Fibroblast of the conjunctiva (primary cell): ENCODE measurements at places on chromosomes 5 and 9.

DNA sequence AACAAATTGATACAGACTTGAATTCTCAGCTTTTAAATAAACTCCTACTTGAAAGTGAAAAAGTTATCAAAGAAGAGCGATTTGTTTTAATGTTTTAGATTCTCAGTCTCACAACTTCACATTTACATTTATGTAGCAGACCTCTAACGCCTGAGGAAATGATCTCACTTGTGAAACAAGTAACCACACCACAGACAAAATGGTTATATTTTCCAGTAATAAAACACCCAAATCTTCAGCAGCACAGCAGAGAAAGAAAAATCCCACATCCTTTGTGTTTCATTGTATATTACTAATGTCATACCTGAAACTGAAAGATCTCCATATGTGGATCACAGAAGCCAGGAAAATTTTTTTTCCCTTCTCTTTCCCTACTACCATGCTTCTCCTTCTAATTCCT lies 29.8 kb upstream of the GZMA start:
- no peak for DNase-seq

GRCh38 chr5:160342413-160342941 lies 27.9 kb downstream of the C1QTNF2 start:
- no peak for DNase-seq

GRCh38 chr9:127293767-127294166 lies 29.2 kb downstream of the GARNL3 start:
- DNase-seq = no peak

DNA sequence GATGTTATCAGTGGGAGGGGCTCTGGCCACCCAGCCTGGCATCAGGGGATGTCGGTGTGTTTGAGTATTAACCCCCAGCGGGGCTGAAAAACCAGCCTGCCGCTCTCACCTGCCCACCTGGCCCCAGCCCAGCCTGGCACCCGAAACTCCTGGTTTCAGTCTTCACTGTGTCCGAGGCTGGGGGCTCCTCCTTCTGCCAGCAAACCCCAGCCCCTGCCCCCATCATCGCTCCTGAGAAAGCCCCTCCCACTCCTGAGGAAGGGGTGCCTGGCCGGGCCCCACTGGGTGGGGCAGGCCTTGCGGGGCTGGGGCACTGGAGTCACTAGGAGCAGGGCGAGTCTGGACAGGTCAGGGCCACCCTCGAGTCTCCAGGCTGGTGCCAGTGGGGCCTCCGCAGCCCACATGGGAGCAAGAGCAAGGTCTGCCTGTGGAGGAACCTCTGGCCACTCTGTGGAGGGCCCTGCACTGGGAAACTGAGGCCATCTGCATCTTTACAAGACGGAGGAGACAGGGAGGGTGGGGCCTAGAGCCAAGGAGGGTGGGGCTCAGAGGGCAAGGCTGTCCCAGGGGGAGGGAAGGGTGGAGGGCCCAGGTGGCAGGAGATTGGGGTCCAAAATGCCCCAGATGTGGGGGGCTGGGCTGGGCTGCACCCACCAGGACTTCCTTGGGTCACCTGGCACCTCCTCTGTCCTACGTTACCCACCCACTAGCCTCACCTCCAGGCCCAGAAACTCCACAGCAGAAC lies 51.5 kb upstream of the NOTCH1 start:
- no peak for DNase-seq

DNA sequence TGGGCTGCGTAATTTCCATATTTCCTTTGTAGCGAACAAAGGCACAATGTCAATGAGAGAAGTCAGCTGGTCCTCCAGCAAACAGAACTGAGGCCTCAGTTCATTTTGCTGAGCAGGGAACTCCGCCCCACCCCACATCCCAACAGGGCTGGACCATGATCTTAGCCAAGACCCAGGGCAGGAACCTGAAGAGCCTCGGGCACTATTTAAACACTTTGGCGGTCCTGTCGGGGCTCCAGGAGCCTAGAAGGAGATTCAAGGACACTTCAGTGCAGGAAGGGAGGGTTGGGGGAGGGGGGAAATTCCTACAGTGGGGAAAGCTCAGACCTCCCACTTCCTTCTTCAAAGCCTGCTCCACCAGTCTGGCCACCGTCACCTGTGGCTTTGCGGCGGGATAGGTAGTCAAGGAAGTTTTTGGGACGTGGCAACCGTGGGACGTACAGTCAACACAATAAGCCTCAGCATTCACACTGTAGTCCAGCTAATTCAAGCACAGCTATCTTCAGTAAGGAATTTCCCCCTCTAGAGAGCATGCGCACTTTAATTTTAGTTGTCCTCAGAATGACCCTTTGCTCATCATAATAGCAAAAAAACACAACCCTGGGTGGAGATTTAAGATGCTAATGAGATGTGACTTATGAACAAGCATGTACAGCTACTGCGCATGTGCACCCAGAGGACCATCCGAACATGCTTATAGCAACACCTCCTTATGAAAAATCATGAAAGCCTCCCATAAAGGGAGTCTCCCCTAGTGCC lies 30.9 kb downstream of the S1PR3 start:
- no peak for DNase-seq

GRCh38 chr9:92794426-92794825 lies 29.8 kb upstream of the BICD2 start:
- DNase-seq = no peak

DNA sequence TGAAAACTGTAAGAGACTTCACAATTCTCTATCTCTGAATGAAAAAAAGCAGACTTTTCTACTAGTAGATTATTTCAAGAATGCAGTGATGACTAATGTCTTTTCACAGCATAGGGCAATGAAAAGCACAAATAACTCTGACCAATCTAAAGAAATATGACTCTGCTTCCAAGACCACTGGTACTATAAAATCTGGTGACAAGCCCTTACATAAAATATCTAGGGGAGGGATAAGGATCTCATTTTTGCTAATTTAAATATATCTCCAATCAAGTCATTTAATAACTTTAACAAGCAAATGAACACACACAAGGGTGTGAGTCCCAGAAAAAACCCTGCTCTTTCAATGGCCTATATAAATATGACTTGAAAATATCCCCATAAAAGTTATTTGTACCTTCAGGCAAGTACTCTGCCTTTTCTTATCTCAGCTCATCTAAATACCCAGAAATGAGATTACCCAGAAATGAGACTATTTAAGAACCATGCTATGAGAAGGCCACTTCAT lies 105.2 kb downstream of the GNAQ start:
- peak; percentile 27 for DNase-seq

- peak; percentile 83 for DNase-seq
These were observed 1.3 kb downstream of the ADAMTS6 start for GRCh38 chr5:65480306-65480865.

GRCh38 chr5:140023611-140024191 lies 19.4 kb downstream of the NRG2 start:
- no peak for DNase-seq

GRCh38 chr5:151956725-151957124 lies 32.1 kb upstream of the GLRA1 start:
- no peak for DNase-seq

GRCh38 chr5:96370976-96371375 lies 62.1 kb downstream of the PCSK1 start:
- no peak for DNase-seq

- DNase-seq = no peak
These were observed 106.8 kb downstream of the CCDC192 start for GRCh38 chr5:127810017-127810416.

GRCh38 chr5:56179442-56179841 lies 53.7 kb downstream of the ANKRD55 start:
- DNase-seq = no peak

DNA sequence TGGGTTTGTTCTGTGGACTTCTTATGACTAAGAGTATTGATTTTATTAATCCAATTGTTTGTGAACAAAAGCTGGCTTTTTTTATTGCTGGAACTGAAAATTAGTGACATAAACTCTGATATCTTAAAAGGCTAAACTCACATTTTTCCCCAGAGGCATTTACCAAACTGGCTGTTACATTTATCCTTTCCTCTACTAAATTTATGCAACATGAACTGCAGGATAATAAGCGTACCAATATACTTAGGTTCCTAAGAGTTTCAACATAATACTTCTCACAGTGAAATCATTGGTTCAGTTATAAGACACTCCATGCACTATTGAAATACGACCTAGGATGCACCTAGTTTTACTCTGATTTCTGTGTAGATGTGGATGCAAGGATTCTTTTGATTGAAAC lies 560.8 kb upstream of the WWC1 start:
- DNase-seq = no peak

DNA sequence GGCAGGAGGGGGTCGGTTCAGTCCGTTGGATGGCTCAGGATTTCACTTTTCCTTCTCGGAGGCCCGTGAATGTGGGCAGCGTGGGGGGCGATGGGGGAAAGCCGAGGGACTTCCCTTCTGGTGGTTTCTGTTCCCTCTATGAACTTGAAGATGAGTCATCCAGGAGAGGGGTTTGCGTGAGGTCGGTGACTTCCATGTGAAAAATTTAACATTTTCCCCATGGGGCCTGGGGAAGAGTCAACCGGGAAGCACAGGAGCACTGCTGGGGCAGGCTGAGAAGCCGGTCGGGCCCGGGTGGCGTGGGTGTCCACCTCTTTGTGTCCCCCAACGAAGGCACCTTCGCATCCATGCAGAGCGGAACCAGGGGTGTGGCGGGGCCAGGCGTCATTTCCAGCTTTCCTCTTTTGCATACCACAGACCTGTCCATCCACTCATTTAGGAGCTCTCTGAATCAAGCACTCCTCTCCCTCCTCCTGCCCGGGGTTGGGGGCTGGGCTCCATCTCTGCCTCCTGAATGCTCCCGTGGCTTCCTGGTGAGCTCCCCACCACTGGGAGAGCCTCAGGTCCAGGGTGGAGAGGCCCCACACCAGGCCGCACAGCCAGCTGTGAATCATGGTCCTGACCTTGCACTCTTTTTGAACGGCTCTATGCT lies 68.4 kb downstream of the ANKRD33B start:
- DNase-seq = no peak

- no peak for DNase-seq
These were observed 67.3 kb upstream of the GARNL3 start for GRCh38 chr9:127197186-127197860.

DNA sequence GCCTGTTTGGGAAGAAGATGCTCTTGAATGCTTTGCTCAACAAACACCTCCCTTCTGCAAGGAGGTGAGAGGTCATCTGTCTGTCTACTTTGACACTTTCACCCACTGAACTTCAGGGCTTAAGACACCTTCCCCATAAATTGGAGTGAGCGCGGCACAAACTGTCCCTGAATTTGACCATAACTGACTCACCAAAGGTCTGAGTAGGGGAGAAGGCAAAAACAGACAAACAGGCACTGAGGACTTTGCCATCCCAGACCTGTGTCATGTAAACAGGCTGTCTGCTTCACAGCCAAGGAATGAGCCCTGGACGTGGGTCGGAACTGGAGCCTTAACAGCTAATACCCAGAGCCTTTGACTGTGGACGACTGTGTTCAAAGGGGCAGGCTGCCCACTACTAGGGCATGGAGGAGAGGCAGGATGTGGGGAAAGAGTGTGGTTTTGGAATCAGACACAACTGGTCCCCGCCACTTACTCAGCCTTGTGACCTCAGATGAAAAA lies 320.9 kb upstream of the KLF4 start:
- DNase-seq = no peak

GRCh38 chr5:6676702-6677101 lies 36.5 kb upstream of the TENT4A start:
- no peak for DNase-seq

GRCh38 chr5:17058438-17058837 lies 122.3 kb upstream of the MYO10 start:
- no peak for DNase-seq

DNA sequence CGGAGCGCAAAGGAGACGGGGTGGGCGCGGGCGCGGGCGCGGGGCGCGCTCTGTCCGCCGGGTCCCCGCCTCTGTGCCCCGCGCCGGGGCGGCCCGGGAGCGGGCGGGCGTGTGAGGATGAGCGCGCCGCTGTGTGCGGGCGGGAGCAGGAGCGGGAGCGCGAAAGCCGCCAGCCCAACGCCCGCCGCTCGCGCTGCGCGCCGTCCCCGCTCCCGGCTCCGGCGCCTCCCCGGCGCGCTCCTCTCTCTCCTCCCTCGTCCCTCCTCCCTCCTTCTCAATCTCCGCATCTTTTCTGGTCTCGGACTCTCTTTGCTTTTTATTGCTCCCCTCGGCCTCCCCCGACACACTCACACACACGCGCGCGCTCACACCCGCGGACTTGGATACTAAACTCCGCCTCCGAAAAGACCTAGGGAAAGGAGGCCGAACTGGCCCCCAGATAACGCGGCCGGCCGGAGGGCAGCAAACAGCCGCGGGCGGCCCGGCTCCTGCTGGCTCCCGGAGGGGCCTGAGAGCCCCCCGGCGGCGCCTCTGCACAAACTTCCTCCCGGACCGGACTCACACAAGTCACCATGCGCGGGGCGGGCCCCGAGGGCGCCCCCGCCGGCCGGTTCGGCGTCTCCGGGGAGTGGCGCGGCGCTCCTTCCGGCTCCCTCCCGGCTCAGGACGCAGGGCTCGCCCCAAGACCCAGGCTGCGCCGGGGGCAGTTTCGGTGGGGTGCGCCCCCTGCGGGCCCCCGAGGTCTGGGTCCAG lies at the start of gene FIBCD1:
Gene FIBCD1 (minus strand): TSS at position 596 of the 753 bp plus-strand sequence. CDS start 640 bp downstream, outside the sequence.
- no peak for DNase-seq

- DNase-seq = no peak
These were observed 871 bp downstream of the TRIO start for GRCh38 chr5:14143841-14144585.

- no peak for DNase-seq
These were observed 13.7 kb downstream of the IL31RA start for GRCh38 chr5:55864606-55865541.

- no peak for DNase-seq
These were observed 3.7 kb downstream of the TMEM245 start for GRCh38 chr9:109115931-109116526.

GRCh38 chr5:64958757-64959391 lies 190.1 kb downstream of the CWC27 start:
- peak; percentile 39 for DNase-seq

- no peak for DNase-seq
These were observed 2112.1 kb downstream of the MAT2B start for GRCh38 chr5:165617491-165617890.

GRCh38 chr5:180041301-180042274 lies 30.0 kb downstream of the RNF130 start:
- DNase-seq = no peak
